ENCODE measurements at places on chromosomes 2 and 18.

GRCh38 chr2:239813261-239814115 is 211.7 kb downstream of the NDUFA10 start:
- DNase-seq, result no peak

- DNase-seq, result no peak
These were observed 79.0 kb downstream of the CCDC150 start for GRCh38 chr2:196718419-196719109.

DNA sequence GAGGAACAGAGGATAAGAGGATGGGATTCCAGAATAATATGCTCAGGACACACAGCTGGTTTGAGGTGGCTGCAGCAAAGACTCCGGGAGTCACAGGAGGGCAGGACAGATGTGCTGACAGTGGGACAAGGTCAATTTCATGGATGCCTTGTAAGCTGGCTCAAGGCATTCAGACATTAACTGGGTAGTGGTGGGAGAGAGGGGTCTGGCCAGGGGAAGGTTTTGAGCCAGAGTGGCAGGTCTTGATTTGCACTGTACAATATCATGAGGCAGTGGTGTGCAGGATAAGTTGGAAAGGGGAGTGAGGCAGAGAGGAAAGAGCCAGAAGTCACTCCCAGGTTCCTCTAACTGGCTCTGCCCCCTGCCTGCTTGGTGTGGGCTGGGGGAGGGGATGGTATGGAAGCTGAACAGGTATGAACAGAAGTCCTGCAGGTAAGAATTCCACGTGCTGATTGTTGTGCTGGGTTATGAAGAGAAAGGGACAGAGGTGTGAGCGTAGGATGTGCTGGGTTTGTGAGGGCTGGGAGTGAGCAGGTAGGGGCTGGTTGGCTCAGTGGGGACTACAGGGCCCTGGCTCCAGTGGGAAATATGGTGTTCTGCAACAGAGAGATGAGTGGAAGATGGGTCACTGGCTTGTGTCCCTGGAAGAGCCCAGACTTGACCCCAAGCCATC is 141.7 kb upstream of the COPS8 start:
- DNase-seq, result no peak

GRCh38 chr18:77098538-77099174 is 33.9 kb downstream of the MBP start:
- DNase-seq, result no peak

DNA sequence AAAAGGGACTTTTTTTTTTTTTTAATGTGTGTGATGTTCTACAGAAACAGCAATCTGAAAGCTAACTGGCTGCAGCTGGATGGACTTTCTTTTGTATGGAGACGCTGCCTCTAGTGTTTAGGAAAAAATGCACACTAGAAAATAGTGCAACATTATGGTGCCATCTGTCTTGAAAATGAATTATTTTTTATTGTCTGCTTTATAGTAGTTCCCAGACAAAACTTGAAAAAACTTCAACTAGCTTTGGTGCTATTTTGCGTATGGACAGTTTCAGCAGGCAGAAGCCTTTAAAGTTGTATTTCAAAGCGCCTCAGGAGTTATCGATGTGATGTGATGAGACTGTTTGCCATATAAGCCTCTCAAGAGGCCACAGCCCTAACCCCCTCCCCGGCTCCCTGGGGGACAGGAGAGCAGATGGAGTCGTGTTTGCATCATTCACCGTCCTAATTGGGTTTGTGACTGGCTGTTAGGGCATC is 86.9 kb downstream of the LTBP1 start:
- DNase-seq, result no peak

- no peak for DNase-seq
These were observed 188.5 kb downstream of the TPGS2 start for GRCh38 chr18:36640021-36640952.

DNA sequence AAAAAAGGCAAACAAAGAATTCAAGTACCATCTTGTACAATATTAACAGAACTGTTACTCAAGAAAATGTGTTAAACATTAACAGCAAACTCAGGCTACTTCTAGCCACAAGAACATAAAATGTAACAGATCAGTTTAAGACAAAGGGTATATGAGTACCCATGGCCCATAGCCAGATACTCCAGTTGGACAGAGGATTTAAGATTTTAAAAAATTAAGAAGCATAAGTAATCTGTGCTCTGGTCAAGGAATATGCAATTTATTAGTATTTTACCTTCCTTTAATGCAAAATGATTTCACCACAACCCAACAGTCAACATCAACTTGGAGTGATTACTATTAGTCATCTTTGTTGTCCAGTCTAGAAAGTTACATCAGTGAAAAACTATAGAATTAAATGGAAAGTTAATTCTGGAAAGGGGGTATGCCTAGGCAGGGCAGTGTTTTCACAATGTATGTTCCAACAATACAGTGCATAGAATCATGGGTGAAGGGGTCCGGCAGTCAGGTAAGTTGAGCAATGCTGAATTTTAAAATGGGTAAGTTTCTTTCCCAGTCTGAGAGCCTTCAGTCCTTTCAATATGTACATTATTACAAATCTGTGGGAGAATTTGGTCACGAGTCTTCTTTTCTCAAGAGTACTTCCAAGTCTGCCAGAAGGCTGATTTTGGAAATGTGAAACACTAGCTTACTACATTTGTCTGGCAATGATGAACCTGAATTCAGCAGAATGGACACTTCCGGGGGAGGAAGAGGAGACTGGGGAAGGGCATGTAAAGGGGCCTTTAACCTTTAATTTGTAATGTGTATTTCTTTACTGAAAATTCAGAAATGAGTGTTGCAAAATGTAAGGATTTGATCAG is 34.5 kb downstream of the SFT2D3 start:
- no peak for DNase-seq

DNA sequence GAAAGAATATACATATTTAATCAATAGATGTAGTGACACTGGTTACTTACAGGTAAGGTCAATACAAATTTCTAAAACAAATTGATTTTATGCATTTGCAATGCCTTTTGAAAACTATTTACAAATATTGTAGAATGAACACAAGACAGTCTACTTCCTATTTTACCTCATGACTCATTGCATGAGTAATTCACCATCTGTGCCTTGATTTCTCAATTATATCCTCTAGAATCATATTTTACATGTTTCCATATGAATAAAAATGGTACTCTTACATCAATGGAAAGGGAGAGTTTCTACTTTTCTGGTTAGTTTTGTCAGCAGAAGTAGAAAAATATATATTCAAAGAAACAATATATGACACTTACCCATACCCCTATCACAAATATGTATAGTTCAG is 203.8 kb upstream of the CDH7 start:
- DNase-seq, result no peak

GRCh38 chr2:143553261-143553660 is 424.0 kb downstream of the ARHGAP15 start:
- no peak for DNase-seq

DNA sequence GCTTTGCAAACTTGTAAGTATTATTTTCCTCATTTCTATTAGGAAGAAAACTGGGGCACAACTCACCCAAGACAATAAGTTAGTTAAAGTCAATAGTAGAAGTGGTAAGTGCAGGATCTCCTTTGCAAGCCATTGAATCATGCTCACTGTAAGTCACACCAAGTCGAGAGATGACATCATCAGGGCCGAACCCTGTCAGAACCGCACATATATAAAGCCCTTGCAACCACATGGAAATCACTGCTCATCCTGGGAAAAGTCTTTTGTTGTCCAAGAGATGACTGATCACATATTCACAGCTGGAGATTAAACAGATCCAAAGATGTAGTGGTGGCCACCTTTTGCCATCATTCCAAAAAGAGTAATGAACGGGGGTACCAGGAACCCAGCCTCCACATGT is 484.8 kb upstream of the ID2 start:
- no peak for DNase-seq

All from GM20000 (cell line).